ENCODE measurements at places on chromosomes 7 and 10.

DNA sequence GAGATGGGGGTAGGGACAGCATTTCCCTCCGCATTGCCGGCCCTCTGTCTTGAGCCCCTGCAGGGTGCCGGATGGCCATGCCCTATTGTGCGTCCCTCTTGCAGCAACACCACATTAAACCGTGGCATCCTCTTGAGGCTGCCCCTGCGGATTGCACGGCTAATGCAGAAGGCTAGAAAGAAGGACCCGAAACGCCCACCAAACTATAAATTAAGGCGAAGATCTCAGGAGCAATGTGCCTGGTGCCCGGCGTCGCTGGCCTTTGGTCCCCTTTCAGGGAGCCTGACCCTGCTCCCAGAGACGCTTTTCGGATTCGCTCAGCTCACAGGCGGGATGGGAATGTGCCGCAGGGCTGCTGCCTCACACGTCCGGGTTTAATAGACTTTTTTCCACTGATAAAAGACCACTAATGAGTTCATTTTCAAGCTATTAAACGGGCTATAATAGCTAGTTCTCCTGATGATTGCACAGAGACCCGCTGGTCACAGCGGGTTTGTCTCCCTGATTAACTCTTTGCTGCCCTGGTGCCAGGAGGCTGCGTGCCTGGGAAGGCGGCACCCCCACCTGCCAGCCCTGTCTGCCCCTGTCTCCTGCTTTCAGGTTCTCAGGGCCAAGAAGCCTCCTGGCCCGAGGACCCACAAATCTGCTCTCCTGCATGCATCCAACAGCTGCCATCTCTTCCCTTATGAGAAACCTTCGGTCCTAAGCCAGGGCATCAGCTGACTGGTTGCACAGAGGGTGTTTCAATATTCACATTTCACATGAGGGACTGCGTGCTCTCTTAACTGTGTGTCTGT lies 128.3 kb downstream of the ADARB2 start:
- no peak for ATAC-seq

- no peak for ATAC-seq
Measured at GRCh38 chr10:103872137-103872931, 17.0 kb upstream of the SH3PXD2A start.

DNA sequence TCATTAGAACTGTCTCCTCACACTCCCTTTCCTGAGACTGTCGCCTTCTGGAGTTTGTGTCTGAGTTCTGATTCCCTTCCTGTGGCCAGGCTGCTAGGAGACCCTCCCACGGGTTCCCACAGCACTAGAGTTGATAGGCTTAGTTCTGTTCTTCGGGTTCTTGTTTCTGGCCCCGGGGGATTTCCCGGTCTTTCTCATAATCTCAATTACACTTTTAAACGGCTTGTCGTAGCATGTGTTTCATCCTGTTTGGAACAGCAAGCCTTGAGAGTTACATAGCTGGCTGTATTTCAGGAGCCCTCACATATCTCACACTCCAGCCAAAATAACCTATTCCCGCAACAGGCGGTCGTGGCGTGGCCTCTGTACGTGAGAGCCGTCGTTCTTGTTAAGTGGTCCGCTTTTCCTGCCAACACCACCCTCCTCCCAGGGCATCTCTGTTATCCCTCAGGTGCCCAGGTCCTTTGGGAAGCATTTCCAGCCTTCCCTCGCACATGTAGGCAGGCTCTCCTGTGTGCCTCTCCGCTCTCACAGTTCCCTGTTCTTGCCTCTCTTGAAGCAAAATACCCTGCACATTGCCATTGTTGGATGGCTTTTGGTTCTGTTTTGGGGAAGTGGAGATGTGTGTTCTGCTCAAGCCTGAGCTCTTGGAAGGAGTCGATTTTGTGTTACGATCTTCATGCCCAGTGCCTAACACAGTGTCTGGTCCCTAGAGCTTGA lies 46.0 kb downstream of the CDC123 start:
- peak; percentile 99 for ATAC-seq

DNA sequence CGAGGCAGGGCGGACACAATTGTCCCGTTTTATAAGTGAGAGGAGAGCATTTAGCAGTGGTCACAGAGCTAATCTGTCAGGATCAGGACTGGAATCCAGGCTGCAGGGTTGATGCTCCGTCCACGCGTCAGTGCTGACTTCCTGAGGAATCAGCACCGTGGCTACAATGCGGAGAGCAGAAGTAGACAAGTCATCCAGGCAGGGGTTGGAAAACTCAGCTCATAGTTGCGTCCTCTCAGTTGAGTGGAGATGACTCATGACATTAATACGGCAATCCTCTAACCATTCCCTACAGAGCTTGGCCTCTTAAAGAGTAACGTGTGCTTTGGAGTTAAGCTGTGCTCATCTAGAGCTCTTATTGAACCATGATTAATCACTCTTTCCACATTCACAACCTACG lies 17.1 kb upstream of the HTR5A start:
- peak; percentile 19 for ATAC-seq

GRCh38 chr10:48287417-48288391 lies 13.2 kb upstream of the FRMPD2 start:
- ATAC-seq, result peak; percentile 35

DNA sequence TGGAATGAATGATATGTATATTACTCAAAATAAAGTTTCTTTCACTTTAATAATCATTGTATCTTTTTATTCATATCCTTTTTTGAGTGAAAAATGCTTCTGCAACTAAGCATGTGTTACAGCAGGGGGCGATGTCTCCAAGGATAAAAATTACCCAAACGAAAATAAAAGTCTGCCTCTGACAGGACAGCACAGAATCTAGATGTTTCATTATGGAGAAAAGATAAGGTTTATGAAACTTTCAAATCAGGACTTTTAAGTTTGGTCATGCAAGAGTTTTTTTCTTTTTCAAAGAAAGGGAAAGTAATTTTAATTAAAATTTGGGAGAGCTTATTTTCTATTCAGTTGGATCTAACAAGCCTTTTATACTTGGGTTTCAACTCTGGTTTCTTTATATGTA lies 48.4 kb downstream of the TES start:
- no peak for ATAC-seq

GRCh38 chr10:34520084-34520483 lies 295.0 kb downstream of the PARD3 start:
- ATAC-seq, result no peak

DNA sequence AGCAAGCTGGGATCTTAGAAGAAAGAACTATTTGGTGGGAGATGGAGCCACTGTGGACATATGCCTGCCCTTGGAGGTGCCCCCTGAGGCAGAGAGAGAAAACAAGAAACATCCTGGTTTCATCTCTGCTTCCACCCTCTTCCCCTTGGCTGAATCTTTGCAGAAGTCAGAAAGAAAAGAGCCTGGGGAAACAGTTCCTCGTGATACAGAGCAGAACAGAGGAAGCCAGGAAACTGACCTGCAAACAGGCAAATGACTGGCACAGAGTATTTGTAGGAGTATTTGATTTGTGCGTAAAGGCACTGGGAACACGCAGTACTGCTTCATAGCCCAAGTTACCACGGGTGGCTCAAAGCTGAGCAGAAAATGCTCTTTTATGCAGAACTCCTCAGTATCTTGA lies 7.0 kb upstream of the KEL start:
- ATAC-seq, result no peak

- no peak for ATAC-seq
Measured at GRCh38 chr10:61175316-61175715, 231.3 kb upstream of the RHOBTB1 start.

DNA sequence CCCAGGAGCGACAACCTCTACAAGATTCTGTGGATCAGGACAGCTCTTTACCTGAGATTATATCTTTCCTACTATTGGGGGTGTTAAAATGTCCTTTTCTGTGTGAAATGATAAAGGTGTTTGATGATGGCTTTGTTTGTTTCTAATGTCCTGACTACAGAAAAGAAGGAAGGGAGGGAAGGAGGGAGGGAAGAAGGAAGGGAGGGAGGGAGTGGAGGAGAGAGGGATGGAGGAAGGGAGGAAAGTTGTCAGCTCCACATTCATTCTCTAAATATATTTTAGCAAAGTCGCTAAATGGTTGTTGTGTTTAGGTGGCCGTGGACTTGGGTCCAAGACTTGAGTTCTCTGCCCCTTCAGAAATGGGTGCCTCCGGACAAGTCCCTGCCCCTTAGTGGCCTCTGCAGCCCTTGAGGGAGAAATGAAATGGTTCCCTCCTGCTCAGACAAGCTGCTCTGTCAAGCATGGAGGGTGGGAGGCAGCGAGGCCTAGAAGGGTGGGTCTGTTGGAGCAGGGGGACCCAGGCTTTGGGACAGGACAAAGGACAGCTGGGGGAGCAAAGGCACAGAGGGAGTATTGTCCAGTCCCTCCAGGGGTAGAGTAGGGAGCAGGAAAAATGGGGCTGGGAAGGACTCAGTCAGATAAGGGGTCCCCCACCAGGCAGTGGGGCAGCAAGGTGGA lies 4.4 kb downstream of the RGS10 start:
- no peak for ATAC-seq

- ATAC-seq, result no peak
Measured at GRCh38 chr10:662686-663465, 26.6 kb downstream of the DIP2C start.

GRCh38 chr7:127578036-127578684 lies 7.2 kb downstream of the GCC1 start:
- ATAC-seq, result no peak

GRCh38 chr7:41808541-41808940 lies 105.7 kb upstream of the INHBA start:
- no peak for ATAC-seq

DNA sequence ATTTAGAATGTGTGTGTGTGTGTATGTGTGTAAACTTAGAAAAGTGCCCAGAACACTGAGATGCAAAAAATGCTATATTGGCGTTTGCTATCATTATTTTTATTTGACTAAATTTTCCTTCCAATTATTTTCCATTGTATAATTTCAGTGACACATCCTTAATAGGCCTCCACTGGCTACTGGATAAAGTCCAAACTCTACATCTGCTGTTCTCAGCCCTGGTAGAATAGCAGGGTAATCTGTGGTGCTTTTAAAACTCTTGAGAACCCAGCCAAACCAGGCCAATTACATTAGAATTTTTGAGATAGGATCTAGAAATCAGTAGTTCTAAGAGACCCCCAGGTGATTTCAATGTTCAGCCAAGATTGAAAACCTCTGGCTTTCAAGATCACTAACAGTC lies 66.4 kb downstream of the ZNF503 start:
- no peak for ATAC-seq

GRCh38 chr7:45185864-45186250 lies 28.3 kb downstream of the RAMP3 start:
- no peak for ATAC-seq

DNA sequence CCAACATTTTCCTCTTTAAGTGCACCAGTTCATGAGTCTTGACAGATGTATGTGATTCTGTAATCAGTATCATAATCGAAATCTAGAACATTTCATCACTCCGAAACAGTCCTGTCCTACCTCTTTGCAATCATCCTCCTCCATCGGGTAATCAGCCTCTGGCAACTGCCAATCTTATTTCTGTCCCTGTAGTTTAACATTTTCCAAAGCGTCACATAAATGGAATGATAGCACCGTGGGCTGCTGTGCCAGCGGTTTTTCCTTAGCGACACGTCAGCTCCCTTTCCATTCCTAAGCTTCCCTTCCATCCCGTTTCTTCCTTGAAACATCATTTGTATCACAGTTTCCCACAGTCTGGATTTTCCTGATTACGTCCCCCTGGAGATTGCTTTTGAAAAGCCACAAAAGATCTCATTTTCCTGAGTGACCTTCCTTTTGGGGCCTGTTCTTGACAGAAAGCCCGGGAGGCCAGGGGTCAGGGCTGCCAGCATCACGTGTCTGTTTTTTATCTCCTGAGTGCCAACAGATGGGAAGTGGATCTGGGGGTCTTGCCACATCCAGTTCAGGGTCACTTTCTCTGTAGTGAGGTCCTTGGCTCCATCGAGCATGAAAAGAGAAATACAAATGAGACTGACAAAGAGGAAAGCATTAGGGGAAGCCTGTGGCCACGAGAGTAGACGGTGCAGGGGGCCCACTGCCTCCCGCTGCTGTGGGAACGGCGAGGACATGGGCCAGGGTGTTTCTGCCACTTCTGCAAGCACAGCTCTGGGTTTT lies 31.6 kb downstream of the TMEM120A start:
- ATAC-seq, result no peak

DNA sequence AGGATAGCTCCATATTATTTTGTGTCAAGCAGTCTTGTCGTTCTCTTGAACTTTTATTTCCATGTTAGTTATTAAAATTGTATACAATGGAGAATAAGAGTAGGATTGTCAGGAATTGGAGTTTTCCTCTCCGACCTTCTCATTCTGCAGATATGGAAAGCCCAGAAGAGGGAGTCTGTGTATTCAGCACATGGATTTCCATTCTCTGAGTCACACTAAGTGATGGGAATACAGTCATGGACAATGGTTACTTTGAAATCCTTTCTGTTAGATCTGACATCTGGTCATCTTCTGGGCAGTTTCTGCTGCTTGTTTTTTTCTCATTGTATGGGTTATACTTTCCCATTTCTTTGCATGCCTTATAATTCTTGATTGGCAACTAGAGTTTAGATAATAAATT lies 5.0 kb upstream of the TASOR2 start:
- ATAC-seq, result no peak

GRCh38 chr10:14397066-14397465 lies 66.3 kb upstream of the FRMD4A start:
- no peak for ATAC-seq

GRCh38 chr7:132456418-132456817 lies 119.9 kb downstream of the PLXNA4 start:
- ATAC-seq, result no peak

- peak; percentile 34 for ATAC-seq
Measured at GRCh38 chr10:106652279-106652678, 512.2 kb downstream of the SORCS1 start.

DNA sequence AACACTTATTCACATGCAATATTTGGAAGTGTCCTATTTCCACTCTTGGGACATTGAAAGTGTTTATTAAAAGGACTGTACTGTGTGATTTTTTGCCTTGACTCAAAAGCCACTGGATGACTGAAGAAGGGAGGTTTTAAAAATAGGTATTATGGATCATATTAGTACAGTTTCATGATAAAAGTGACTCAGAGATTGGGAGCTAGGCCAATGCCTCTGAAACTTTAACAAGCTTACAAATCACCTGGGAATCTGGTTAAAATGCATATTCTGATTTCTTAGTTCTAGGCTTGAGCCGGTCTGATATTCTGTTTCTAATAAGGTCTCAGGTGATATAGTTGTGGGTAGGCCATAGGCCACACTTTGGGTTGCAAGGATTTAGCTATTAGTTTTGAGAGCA lies 191.2 kb downstream of the PLXDC2 start:
- ATAC-seq, result no peak

DNA sequence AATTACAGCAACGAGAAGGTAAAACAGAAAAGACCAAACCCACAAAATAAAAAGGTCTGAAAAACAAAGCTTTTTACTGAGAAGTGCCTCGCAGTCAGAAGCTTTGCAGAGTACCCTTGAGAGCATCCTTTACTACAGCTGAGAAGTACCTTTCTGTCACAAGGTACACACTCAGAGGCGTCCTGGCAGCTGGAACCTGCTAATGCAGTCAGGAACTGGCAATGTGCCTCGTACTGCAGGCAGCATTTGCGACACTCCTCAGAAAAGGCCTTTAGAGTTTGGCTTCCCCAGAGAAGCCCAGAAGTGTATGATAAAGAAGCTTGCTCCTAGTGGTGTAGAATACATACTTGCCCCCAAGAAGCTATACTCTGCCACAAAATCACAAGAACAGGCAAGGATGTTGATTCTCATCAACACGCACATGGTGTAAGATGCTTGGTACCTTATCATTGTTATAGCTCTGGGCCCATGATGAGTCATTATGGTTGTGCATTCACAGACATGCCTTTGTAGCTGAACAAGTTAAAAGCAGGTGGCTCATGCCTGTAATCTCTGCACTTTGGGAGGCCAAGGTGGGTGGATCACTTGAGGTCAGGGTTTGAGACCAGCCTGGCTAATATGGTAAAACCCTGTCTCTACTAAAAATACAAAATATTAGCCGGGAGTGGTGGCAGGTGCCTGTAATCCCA lies 2.0 kb upstream of the GTPBP4 start:
- ATAC-seq, result no peak

- ATAC-seq, result no peak
Measured at GRCh38 chr7:158543840-158544239, 43.8 kb downstream of the PTPRN2 start.
